ENCODE measurements at places on chromosomes 2 and 18.

DNA sequence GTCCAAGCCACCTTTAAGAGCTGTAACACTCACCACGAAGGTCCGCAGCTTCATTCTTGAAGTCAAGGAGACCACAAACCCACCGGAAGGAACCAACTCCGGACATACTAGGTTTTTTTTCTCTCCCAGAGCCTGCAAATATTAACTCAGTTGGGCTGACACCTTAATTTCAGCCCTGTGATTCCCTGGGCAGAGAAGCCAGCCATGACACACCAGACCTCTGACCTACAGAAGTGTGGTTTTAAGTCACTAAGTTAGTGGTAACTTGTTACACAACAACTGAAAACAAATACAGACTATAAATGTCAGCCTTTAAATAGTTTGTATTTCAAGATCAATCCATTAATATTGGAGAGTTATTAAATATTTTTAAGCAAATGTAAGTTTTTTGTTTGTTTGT, 855.1 kb downstream of the TMEM182 start:
- DNase-seq, result no peak

- DNase-seq, result no peak
These were observed 158.7 kb downstream of the TDRD15 start for GRCh38 chr2:21282515-21282898.

GRCh38 chr2:108266218-108266617, 22.5 kb upstream of the SULT1C2 start:
- no peak for DNase-seq

GRCh38 chr18:48824231-48824970, 126.4 kb downstream of the SMAD7 start:
- no peak for DNase-seq

GRCh38 chr2:64692401-64692800, 38.7 kb upstream of the SERTAD2 start:
- no peak for DNase-seq

DNA sequence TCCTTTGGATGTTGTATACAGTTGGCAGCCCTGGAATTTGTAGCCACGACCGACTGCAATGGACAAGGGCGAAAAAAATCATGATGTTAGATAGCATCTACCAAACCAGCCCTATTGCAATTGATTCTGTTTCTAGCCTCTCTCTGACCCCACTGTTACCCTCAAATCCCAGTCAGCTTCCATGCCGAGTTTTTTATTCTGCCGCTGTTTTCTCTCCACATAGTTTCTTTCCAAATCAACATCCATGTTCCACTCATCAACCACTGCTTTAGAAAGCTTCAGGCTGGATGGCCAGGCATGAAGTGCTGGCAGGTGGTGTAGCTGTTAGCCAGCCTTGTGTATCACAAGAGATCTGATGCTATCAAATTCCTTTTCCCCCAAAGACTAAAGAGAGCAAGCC, 272.8 kb downstream of the FIGN start:
- no peak for DNase-seq

- DNase-seq, result no peak
These were observed 21.5 kb downstream of the ITGB1BP1 start for GRCh38 chr2:9401646-9402371.

GRCh38 chr2:180520921-180521581, 459.4 kb upstream of the UBE2E3 start:
- DNase-seq, result no peak

DNA sequence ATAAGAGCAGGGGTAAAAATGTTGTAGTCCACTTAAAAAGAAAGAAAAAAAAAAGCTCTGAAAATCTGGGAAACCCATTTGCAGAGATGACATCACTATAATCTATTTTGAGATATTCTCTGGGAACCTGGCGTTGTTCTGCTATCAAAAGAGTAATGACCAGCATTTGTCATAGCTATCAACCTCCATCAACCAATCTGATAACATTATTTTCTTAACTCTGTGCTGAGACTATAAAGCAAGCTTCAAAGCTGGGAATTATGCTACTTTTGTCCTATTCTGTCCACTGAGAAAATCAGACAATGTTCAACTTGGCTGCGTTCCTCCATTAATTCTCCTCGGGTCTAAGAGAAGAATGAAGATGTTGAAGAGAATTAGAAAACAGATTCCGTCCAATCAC, 107.5 kb downstream of the STK39 start:
- DNase-seq, result no peak

- DNase-seq, result no peak
These were observed 48.0 kb upstream of the CYP1B1 start for GRCh38 chr2:38123911-38124310.

GRCh38 chr2:136208682-136209420, 90.9 kb upstream of the CXCR4 start:
- no peak for DNase-seq

- no peak for DNase-seq
These were observed 20.3 kb downstream of the PLEK start for GRCh38 chr2:68385220-68385906.

DNA sequence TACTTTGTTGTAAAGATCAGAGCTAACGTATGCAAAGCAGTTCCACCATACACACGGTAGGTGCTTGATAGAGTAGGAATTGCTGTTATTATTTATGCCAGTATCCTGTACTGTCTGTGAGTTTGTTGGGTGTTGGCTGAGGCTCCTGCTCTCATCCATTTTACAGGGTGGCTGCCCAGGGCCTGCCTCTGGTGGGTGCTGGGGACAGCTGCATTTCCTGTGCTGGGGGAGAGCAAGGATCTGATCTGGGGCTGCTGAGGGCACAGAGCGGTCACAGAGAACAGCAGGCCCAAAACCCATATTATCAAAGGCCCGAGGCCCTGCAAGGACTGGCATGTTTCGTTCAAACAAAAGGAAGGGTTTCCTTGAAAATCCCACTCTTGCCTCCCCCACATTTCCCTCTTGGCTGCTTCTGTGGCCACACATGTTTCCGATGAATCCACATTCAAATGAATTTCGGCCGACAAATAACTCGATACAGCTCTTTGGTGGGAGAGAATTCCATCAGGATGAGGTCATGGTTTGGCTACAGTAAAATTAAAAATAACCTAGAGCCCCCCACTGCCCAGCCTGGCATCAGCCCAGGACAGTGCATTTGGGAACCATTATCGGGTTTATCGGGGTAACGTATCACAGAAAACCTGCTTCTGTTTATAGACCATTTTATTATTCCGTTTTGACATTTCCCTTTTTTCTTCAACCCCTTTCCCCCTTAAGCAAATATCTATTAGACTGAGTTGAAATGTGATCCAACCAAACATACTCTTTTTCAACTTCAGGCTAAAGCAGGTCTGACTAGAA, 143.4 kb downstream of the CYRIA start:
- DNase-seq, result no peak

- peak; percentile 74 for DNase-seq
These were observed at the start of gene KLF7 for GRCh38 chr2:207165121-207166038. KLF7 (minus strand) TSS chr2:207165948; CDS start chr2:207165568, 380 bp downstream.

DNA sequence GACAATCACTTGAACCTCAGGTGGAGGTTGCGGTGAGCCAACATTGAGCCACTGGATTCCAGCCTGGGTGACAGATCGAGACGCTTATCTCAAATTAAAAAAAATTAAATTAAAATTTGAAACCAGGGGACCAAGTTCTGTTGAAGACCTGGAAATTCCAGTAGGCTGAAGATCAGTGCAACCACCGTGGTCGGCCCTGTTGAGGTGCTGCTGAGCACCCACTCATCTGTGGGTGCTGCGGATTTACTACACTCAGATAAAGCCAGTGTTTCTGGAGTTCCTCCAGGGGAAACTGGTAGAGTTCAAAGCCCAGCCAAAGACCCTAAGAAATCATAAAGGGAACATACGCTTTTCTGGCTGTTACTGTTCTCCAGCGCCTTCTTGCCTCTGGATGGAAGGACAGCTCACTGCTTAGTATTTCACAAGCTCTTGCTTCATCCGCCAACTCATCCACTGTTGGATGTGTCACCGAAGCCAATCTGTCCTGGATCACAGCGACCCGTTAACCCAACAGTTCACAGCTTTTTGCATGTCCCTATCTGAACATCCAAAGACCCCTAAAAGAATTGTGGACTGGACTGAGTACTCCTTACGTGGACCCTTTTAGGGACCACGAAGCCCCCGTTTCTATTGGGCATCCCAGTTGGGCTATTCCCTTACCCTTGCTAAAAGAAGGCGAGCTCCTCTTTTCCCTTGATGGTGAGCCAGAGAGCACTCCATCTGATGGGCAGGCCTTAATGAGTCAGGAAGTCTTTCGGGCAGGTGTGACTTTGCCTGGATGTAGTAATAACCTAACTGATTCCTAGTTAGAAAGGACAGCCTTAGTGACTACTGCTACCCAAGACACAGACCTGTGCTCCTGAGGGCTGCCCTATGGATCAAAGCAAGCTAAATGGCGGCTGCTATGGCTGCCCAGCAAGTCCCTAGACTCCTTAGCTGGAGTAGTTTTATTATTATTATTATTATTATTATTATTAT, 6.0 kb upstream of the ALPP start:
- DNase-seq, result no peak

- no peak for DNase-seq
These were observed 96.7 kb downstream of the CRACDL start for GRCh38 chr2:98839292-98839691.

DNA sequence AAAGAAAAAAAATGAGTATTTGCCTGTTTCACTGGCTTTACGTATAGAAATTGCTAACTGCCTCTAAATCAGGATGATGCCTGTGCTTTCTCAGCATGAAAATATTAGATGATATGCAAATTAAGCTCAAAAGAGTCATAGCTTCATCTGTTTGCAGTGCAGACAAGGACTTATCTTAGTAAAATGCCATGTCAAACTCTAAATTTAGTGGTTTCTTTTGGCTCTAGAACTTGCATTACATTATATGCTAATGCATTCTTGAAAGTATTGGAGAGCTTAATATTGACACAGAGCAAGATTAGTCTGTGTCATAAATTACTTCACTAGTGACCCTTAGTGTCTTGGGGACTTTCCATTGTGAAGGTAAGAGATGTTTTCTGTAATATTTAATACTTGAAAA, 1109.1 kb upstream of the NRXN1 start:
- no peak for DNase-seq

DNA sequence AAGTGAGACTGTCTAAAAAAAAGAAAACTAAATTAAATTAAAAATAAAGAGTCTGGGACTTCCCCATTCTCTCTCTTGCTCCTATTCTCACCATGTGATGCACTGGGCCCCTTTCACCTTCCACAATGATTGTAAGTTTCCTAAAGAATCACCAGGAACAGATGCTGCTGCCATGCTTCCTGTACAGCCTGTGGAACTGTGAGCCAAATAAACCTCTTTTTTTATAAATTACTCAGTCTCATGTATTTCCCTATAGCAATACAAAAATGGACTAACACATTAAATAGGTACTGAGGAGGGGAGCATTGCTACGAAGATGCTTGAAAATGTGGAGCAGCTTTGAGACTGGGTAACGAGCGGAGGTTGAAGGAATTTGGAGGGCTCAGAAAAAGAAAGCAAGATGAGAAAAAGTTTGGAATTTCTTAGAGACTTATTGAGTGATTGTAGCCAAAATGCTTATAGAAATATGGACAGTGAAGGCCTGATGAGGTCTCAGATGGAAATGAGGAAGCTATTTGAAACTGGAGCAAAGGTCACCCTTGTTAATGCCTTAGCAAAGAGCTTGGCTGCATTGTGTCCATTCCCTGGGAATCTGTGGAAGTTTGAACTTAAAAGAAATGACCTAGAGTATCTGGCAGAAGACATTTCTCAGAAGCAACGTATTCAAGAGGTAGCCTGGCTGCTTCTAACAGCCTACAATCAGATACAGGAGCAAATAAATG, 128.7 kb downstream of the EIPR1 start:
- DNase-seq, result no peak

- DNase-seq, result no peak
These were observed 5.1 kb upstream of the MBD2 start for GRCh38 chr18:54229421-54230059.

DNA sequence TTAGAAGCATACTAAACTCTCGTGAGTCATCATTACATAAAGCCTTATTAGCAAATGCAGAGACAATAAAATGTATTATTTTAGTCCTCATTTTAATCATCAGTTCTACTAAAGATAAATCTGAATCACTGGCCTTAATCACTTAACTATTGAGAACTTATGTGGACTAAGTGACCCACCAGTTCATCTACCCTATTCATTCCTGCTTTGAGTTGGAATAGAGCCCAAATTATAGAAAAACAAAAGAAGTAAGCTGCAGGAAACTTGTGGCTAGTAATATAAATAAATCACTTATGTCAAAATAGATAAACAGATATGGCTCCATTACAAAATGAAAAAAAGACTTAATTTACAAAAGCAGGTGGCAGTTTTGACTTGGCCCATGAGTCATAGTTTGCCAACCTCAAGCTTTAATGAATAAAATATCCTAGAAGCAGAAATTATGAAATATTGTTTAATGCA, 851.8 kb upstream of the CRIM1 start:
- DNase-seq, result no peak

DNA sequence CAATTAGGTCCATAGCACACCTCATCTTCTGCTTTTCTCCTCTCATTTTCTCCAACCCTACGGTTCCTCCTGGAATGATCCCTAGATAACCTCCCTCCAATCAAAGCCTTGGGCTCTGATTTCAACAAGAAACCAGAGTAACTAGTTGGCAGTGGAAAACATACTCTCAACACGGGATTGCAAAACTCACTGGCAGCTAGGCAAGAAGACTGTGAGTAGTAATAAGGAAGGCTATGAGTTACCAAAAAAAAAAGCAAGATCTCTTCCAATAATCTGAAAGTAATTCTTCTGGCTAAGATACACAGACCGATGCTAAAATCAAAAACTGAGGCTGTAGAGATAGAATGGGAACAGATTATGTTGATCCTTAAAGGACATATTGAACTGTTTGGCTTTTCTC, 28.4 kb upstream of the CCDC102B start:
- DNase-seq, result no peak

- no peak for DNase-seq
These were observed 14.5 kb upstream of the KIF3C start for GRCh38 chr2:25996844-25997243.

DNA sequence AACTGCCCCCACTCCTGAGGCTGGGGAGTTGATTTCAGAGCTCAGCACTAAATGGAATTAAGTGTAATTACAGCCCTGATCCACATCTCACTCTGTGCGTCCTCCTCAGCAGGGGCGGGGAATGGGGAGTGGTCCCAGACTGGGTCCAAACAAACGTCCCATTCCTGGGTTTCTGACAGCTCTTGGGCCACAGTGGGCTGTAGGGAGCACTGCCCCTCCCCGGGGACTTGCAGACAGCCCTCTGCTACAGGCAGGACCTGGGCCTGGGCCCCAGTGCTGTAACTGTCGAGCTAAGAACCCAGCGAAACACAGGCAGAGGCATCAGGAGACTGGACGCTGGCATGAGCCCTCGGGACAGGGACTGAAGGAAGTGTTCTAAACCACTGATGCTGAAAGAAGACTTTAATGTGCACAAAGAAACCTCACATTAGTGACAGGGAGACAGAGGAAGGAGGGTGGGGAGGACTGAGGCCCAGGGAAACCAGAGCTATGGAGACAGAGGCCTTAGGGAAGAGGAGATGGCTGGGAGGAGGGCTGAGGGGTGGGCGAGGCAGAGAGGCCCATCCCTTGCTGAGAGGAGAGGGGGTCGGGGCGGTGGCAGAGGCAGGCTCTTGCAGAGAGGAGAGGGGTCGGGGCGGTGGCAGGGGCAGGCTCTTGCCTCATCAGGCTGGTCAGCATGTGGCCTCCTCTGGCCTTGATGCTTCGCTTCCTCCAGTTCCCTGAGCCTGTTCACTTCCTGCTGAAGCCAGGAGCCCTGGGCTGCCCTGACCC, 5.8 kb upstream of the SEMA4C start:
- DNase-seq, result no peak

- DNase-seq, result no peak
These were observed 274.7 kb upstream of the SIX2 start for GRCh38 chr2:45283764-45284620.

Data from CD4-positive, alpha-beta memory T cell (primary cell).